ENCODE measurements at places on chromosomes 13 and 19.

DNA sequence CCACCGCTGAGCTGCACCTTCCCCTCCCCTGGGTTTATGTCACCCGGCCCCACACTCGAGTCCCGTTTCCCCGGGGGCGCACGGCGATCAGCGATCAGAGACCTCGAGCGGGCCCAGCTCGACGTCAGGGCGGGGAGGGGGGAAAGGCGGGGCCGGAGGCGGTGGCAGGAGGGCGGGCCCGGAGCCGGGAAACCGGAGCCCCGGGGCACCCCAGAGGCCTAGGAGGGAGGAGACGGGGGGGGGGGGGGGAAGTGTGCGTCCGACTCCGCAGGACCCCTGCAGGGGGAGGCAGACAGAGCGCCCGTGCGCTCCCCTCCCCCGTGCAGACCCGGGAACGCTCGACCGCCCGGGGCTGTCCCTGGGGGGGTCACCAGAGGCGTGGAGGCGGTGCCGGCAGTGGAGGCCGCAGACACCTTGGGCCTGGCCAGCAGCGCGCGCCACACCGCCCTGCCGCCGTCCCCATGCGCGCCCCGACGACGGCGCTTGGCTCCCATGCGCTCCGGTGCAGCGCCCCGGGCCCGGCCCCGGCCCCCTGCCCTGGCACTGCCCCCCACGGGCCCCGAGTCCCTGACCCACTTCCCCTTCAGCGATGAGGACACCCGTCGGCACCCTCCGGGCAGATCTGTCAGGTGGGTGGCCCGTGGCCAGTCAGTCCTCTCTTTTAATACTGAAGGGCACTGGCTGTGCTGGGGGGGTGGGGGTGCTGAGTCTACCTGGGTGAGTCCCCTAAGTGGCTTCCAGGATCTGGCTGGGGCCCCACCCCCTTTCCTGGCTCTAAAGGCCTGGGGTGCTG, 11.8 kb downstream of the PDE4A start:
- no peak for DNase-seq

DNA sequence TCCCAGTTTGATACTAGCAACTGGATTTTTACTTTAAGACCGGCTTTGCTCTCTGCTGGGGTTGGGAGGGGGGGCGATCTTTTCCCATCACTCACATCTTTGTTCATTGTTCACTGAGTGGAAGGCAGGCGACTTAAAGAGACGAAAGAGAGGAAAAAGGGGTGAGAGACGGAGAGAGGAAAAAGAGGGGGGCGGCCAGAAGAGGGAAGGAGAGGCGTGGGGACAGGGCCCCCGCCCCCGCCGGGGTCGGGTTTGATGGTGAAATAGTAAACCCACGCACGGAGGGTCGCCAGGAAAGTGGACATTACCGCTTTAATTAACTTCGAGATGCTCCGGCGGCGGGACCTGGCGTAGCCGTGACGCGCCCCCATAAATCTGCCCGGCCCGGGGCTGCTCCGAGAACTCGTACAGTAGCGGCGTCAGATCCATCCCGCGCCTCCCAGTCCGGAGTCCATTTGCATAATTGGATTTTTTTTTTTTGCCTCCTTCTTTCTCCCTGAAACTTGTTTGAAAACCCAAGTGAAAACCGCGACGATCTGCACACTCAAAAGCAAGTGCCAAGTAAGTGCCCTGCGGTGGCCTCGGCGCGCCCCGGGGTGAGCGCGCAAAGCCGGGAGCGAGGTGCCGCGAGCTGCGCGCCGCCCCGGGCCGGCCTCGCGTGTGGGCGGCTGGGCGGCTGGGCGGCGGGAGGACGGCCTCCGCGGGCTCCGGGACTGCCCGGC, 143.9 kb upstream of the ZNF536 start:
- no peak for DNase-seq

DNA sequence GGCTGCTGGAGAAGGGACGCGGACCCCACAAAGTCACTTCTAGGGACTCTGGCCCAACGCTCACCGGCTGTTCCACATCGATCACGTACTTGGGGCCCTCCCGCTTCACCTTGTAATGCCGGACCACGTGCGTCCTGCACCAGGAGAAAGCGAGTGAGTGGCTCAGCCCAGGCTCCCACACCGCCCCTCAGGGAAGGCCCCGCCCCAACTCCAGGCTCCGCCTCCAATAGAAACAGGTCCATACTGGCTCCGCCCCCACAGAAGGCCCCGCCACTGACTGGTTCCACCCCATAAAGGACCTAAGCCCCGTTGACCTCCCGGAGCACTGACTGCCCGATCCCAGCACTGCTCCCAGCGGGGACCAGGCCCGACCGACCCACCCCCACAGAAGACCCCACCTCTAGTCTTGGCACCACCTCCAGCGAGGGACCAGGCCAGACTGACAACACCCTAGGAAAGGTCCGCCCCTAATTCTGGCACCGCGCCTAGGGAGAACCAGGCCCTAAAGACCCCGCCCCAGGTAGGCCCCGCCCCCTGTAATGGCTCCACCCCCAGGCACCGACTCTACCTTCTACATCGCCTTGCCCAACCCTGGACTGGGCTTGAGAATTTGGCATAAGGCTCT, 11.3 kb downstream of the STAP2 start:
- DNase-seq: peak; percentile 84

GRCh38 chr19:37007587-37008220, 70.5 kb upstream of the ZNF420 start:
- no peak for DNase-seq

- DNase-seq: no peak
These were observed 612.6 kb downstream of the DACH1 start for GRCh38 chr13:71254384-71254783.

GRCh38 chr19:290372-291005, 714 bp downstream of the PLPP2 start:
- DNase-seq: no peak

GRCh38 chr13:94031609-94032008, 447.9 kb downstream of the DCT start:
- DNase-seq: no peak

DNA sequence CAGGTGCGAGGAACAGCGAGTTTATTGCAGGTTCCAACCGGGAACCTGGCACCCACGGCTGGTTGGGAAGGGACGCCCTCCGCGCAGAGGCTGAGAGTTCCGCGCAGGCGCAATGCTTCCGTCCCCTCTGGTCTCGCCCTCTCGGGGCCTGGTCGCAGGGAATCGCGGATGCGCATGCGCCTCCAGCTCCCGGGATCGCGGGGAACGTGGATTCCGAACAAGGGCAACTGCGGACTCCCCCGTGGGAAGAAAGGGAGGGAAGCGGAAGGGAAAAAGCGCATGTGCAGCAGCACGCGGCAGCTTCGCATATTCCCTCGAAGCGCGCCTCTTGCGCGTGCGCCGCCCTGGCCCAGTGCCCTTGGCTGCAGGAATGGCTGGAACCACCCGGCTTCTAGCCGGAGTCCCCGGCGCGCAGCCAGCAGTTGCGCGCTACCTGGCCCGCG, 1.1 kb downstream of the TSSK6 start:
- no peak for DNase-seq

GRCh38 chr13:63041640-63042414, 1626.2 kb upstream of the PCDH20 start:
- no peak for DNase-seq

- no peak for DNase-seq
These were observed at the start of gene ZNF296 for GRCh38 chr19:45076029-45076850. Gene ZNF296 (minus strand): TSS chr19:45076478. CDS start chr19:45076373, 105 bp downstream.

- no peak for DNase-seq
These were observed 20.7 kb upstream of the OLFM4 start for GRCh38 chr13:53007872-53008271.
